ENCODE measurements at places on chromosomes 7 and 10. TPM values are rescaled to one million over a fixed set of nuclear protein-coding genes. Genes with fewer than 3 reads are reported as not detected.

- DNase-seq: no peak
- H3K27me3 ChIP-seq: no peaks in the 10 kb centered on the region
- H3K36me3 ChIP-seq: no peaks in the 10 kb centered on the region
- no peak overlapping the region for H3K4me3 ChIP-seq
Measured at GRCh38 chr10:106440355-106440754, 724.2 kb downstream of the SORCS1 start.

DNA sequence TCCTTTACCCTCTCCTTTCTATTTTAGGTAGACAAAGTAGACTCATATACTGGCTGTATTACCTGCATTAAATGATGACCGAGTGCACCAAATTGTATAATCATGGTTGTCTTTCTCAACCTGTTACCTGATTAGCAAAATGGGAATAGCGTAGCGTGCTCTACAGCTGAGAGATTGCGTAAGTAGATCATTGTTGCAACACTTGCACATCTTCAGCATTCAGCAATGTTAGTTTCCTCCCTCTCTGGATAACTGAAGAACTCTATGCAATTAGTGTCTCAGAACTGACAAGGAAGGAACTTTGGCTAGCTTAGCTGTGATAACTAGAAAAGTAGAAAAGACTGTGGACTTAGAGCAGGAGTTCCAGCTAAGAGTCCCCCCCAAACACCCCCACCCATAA lies 787.4 kb downstream of the PHTF2 start:
- no peak overlapping the region for H3K27ac ChIP-seq
- DNase-seq: no peak
- no peaks in the 10 kb centered on the region for H3K4me1 ChIP-seq

BAMBI gene
- polyA plus RNA-seq: 2.9 TPM

DNA sequence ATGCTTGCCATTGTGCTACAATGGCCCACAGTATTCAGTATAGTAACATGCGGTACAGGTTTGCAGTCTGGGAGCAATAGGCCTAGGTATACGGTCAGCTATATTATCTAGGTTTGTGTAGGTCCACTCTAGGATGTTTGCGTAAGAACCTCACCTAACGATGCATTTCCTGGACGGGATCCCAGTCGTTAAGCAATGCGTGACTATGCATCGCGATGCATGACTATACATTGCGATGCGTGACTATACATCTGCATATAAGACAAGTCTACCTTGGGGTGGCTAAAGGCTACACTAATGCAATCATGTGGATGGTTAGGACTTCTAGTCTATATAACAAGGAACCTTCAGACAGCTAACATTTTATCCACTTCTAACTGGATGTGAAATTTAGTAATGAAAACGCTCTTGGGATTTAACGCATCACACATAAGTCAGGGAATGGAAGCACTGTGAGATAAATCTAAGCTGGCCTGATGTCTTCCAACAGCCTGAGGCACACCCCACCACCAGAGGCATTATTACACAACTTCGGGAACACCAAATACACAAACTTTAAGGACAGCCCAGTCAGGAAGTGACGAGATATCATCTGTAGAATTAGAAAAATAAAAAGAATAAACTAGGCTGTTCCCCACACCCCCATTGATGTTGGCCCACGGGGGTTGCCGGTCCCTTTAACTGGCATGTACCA lies 9.2 kb downstream of the GNA12 start:
- no peaks in the 10 kb centered on the region for H3K27me3 ChIP-seq
- no peak overlapping the region for H3K27ac ChIP-seq
